ENCODE measurements at places on chromosomes 7 and 10.
A peak's percentile ranks its signal among the peaks of the same experiment; 100 is the strongest.

DNA sequence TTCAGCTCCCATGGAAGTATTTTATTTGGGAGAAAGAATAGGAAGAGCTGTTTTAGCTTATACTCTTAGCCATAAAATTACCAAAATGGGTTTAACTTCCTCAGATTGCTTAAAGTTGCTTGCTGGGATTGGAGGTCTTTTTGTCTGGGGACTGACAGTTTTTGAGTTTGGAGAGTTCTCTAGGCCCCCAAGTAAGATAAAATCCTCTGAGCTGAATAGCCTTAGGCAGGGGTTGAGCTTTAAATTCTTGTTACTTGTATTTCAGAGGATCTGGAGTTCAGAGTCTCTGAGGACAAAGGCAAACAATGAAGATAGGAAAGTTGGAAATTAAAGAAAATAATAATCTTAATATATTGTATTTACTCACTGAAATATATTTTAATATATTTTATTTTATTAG, 294.4 kb upstream of the DKK1 start:
- no peak for DNase-seq

- DNase-seq = peak; percentile 48
Measured at GRCh38 chr7:23712368-23713284, 2.6 kb downstream of the STK31 start.

GRCh38 chr10:132879408-132880127, 62.8 kb downstream of the CFAP46 start:
- DNase-seq = no peak

DNA sequence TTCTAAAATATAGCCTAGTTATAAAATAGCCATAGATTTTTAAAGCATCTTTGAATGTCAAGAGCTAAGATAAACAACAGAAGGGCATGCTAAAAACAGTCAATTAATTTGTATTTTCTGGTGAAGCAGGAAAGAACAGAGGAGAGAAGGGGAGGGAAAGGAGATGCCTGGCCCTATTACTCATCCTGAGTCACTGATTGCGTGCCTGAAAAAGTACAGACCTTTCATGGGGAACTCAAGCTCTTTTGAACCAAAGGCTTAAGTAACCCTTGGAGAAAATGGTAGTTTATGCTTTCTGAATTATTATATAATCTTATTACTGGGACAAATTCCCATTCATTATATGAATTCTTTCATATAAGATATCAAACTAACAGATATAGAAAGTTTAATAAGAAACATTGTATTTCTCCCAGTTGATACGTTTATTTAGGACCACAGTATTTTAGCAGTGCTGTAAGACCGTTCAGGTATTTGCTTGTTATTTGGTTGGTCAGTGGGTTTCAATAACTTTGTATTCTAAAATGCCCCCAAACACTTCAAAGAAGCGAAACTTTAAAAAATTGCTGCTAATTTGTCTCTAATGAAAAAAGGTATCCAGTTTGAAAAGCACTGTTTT, 151.3 kb downstream of the HGF start:
- no peak for DNase-seq

- no peak for DNase-seq
Measured at GRCh38 chr7:42128703-42129102, 108.3 kb downstream of the GLI3 start.
